ENCODE measurements at places on chromosomes 6 and 20. TPM values are rescaled to one million over a fixed set of nuclear protein-coding genes. Genes with fewer than 3 reads are reported as not detected.

The CRISP3 gene
- not detected for total RNA-seq

- no peak for DNase-seq
- no peaks in the 10 kb centered on the region for H3K36me3 ChIP-seq
- no peak overlapping the region for H3K4me3 ChIP-seq
These were observed 35.8 kb downstream of the FBXO5 start for GRCh38 chr6:152946995-152947394.

The NDUFAF5 gene
- total RNA-seq = 21.7 TPM

The LAMA4 gene
- 225 TPM for total RNA-seq

- no peaks in the 10 kb centered on the region for H3K27me3 ChIP-seq
- no peaks in the 10 kb centered on the region for H3K4me1 ChIP-seq
- no peak for DNase-seq
- H3K36me3 ChIP-seq = no peaks in the 10 kb centered on the region
- no peak overlapping the region for H3K27ac ChIP-seq
- H3K4me3 ChIP-seq = no peak overlapping the region
These were observed 178.9 kb upstream of the ARID1B start for GRCh38 chr6:156598071-156598854.

The TMEM244 gene
- not detected for total RNA-seq

The PNPLA1 gene
- not detected for total RNA-seq

The TOX2 gene
- total RNA-seq = 1.7 TPM

The HTR1E gene
- total RNA-seq = not detected

GRCh38 chr6:104589940-104590339 is 269.8 kb downstream of the HACE1 start:
- H3K4me1 ChIP-seq = no peaks in the 10 kb centered on the region
- no peak for DNase-seq
- no peaks in the 10 kb centered on the region for H3K36me3 ChIP-seq
- H3K27ac ChIP-seq = no peak overlapping the region
- H3K4me3 ChIP-seq = no peak overlapping the region
- no peaks in the 10 kb centered on the region for H3K27me3 ChIP-seq

The MYMX gene
- not detected for total RNA-seq

The FGD2 gene
- 39.3 TPM for total RNA-seq

DNA sequence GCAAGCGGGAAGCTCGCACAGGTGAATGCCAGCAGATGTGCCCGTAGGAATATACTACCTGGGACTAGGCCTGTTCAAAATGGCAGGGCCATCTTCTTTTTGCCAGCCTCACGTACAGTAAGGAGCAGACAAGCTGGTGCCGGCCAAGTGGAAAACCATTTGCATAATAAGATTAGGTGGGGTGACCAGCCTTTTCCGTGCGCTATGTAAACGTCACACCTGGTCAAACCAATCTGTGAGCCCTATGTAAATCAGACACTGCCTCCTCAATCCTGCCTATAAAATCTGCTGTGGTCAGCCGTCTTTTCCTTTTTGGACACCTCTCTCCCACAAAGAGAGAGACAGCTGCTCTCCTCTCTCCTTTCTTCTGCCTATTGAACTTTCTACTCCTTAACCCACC is 60.8 kb upstream of the TMEM30A start:
- H3K27me3 ChIP-seq = no peaks in the 10 kb centered on the region
- H3K4me3 ChIP-seq = no peak overlapping the region
- DNase-seq = no peak
- no peak overlapping the region for H3K27ac ChIP-seq
- H3K36me3 ChIP-seq = peaks cover 15% of the 10 kb centered on the region
- peaks cover 34% of the 10 kb centered on the region for H3K4me1 ChIP-seq

Data from sigmoid colon (tissue), 7 donors.